Sciatic nerve (tissue), 2 donors: ENCODE measurements at places on chromosomes 2 and 18.

DNA sequence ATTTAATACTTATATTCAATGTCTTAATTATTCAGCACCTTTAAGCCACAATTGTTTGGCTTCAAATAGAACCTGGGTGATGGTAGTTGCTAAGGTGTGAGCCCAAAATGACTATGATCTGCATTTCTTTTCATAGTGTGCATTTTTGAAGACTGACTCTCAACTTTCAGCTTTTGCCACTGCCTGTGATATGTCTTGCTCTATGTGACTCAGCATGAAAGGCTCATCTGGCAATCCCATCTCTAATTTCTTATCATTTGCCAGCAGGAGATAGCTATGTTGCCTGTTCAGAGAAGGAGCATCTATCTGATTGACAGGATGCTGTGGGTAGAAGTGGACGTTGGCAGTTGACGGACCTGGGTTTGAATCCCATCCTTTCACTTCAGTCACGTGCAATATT, 34.5 kb upstream of the CCDC93 start:
- DNase-seq, result no peak

- DNase-seq, result peak; percentile 50
Observed at GRCh38 chr2:128514555-128514955, 195.9 kb upstream of the HS6ST1 start.

DNA sequence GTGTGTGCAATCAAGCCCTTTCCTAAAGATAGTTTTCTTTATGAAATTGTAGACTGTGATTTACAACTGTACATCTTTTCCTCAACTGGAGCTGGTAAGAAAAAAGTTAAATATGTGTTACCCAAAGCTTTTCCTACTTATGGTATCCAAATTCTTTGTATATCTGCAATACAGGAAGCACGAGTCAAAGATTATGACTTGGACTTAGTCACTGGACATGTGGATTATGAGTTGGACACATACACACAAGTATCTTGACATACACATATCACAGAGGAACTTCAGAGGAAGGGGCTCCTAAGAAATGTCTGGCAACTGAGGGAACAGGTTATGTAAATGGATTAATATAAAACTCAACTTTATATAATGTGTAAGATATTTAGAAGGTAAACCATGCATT, 35.2 kb downstream of the PRELID3A start:
- DNase-seq, result no peak

GRCh38 chr2:85865539-85866164, 23.1 kb downstream of the ST3GAL5 start:
- no peak for DNase-seq

- DNase-seq, result no peak
Observed at GRCh38 chr2:38578832-38579231, 23.9 kb downstream of the HNRNPLL start.

DNA sequence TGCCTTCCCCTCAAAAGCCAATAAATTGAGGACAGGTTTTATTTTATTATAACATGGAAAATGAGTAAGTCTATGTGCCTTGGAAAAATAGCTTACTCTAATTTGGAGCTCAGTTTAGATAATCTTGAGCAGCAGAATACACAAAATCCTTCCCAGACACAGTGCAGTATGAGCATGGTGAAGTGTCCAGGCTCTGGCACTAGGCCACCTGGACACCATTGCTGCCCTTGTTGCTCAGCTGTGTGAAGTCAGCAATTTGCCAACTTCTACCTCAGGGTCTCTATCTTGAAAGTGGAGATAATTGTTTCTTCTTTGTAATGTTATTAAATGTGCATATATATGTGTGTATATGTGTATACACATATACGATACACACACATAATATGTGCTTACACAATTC, 104.9 kb upstream of the CAVIN2 start:
- DNase-seq, result no peak

DNA sequence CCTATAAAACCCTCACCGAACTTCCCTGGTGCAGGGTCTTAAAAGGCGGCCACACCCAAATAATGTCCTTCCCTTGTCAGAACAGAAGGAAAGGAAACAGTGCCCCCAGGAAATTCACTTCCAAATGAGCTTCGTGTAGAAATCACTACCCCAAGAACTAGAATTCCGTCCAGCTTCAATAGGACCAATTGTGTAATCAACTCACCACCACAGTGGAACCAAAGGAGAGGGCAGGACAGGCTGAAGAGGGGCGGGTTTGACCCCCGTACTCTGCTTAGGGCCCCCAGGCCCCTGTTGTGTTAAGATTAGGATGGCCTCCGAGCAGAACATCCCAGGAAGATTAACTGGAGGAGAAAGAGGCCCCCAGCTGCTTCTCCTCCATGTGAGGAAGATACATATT, 24.1 kb downstream of the GPR35 start:
- DNase-seq, result no peak

DNA sequence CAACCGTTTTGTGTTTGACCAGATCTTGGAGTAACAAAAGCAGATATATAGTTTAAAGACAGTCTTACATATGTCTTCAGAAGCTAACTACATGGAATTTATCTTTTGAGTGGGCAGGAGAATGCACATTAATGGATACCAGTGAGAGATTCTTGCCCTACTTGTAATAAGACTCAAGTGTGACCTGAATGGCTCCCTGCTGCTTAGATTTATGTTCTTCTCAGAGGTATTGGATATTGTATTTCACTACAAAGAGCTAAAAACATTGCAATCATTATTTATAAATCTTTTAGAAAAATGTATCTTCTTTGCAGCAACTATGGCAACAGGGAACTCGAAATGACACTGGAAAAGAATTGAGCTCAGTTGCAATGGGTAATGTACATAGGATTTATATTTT, 227.7 kb downstream of the LRRTM4 start:
- DNase-seq, result no peak

- no peak for DNase-seq
Observed at GRCh38 chr2:97005353-97005752, 19.0 kb upstream of the FAM178B start.

DNA sequence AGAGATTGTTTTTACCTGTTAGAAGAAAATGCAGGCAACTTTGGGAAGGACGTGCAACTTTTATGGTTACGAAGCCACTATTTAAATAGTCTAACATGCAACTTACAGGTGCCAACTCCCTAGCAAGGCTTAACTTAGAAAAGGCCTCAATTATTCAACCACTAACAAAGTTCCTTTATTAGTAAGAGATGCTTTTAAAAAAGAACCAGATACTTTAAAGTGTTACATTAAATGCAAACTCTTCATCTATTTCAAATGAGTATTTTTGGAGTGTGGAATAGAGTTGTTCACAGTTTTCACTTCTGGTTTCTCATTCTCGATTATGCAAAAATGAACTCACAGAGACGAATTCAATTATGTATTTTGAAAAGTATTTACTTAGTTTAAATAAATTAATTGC, 51.7 kb downstream of the PELI1 start:
- no peak for DNase-seq

- DNase-seq, result no peak
Observed at GRCh38 chr18:77918730-77919129, 669.1 kb downstream of the GALR1 start.

DNA sequence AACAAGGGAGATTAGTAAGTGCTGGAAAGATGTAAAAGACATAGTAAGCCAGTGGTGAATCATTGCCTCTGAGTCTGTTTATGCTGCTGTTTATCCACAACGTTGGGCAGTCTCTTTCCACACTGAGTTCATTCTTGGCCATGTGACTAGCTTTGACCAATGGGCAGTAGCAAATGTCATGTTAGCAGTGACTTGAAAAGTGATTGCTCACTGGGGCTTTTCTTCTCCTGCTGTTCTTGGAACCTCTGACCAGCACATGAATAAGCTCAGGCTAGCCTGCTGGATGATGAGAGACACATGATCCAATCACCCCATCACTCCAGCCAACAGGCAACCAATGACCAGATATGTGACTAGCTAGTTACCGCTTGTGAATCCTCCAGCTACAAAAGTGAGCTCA, 360.4 kb downstream of the SLC4A3 start:
- no peak for DNase-seq

GRCh38 chr18:22170421-22171257, 1.2 kb downstream of the GATA6 start:
- DNase-seq, result no peak

GRCh38 chr2:17800693-17801458, 15.4 kb upstream of the MSGN1 start:
- no peak for DNase-seq

GRCh38 chr18:73750052-73750451, 397.6 kb downstream of the FBXO15 start:
- no peak for DNase-seq

GRCh38 chr2:149082735-149083134, 44.2 kb downstream of the LYPD6B start:
- DNase-seq, result no peak

- DNase-seq, result no peak
Observed at GRCh38 chr2:220143336-220143735, 515.9 kb downstream of the SLC4A3 start.

DNA sequence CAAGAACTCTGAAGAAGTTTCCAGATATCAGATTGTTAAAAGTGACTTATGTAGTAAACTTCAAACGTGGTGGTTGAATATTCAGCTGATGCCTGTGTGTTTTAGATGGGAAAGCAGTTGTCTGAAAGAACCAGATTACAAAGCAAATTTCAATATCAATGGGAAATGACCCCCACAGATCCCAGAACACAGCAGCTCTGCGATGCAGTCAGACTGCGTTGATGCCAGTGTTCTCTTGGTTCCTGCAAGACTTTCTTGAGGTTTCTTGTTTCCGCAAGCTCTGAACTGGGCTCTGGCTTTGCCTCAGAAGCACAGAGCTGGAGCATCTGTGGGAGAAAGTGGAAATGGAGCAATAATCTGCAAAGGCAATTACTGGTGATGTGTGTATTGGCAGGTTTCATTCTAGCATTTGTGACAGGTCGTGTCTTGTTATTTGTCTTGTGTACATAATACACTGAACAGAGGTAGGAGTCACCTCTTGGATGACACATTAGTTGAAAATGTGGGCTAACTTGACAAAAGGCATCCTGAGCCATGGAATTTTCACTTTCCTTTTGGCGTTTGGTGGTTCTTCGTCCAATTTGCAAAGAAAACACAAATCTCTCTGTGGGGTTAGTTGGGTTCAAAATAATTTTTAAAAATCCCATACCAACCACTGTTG, 10.8 kb upstream of the LYPD6B start:
- DNase-seq, result no peak

- DNase-seq, result no peak
Observed at GRCh38 chr2:151786483-151786882, 41.7 kb downstream of the ARL5A start.

DNA sequence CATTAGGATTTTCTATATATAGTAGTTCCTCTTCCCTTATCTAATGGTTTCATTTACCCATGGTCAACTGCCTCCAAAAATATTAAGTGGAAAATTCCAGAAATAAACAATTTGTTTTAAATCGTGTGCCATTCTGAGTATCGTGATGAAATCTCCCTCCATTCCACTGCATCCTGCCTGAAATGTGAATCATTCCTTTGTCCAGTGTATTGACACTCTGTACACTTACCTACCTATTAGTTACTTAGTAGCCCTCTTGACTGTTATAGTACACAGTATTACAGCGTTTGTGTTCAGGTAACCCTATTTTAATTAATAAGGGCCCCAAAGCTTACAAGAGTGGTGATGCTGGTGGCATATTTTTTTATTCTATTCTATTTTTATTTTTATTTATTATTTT, 26.2 kb downstream of the TAF4B start:
- no peak for DNase-seq

GRCh38 chr18:45249246-45249661, 366.0 kb upstream of the SLC14A2 start:
- no peak for DNase-seq

- no peak for DNase-seq
Observed at GRCh38 chr2:9752441-9753275, 90.6 kb upstream of the TAF1B start.

- no peak for DNase-seq
Observed at GRCh38 chr2:54613794-54614257, 109.6 kb upstream of the EML6 start.

DNA sequence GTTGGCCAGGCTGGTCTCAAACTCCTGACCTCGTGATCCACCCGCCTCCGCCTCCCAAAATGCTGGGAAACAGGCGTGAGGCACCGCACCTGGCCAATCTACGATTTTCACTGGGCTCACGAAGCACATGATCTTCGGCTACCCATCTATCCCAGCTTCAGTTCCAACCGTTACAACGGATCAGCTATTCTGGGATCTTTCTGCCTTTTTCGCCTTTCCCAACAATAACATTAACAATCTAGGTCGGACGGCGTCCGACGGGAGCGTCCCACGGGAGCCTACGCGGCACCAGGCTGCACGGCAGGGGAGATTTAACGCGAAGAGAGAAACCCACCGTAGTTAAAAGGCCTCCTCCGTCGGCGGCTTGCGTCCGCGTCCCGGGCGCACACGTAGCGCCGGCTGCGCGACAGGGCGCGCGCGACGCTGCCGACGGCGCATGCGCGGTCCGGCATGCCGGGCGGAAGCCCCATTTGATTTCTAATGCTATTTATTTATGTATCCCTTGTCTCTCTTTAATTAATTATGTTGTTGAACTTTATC, at the start of gene MSL3B:
Gene MSL3B (minus strand): TSS at position 394 of the 540 bp plus-strand sequence.
- no peak for DNase-seq

DNA sequence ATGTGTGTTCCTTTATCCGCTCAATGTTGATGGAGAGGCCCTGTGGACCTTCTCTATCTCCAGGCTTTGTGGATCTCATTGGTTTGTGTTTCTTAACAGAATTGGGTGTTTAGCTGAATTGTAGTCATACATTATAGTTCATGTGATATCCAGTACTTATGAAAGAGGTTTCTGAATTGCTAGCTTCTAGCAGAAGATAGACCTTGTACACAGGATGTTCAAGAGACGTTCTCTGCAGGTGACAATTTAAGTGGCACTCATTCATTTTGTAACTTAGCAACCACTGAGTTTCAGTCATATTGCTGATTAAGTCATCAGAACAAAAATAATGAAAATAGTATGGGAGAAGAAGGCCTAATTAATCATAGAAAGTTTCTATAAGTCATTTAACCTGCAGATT, 279.2 kb downstream of the ALPK2 start:
- no peak for DNase-seq

DNA sequence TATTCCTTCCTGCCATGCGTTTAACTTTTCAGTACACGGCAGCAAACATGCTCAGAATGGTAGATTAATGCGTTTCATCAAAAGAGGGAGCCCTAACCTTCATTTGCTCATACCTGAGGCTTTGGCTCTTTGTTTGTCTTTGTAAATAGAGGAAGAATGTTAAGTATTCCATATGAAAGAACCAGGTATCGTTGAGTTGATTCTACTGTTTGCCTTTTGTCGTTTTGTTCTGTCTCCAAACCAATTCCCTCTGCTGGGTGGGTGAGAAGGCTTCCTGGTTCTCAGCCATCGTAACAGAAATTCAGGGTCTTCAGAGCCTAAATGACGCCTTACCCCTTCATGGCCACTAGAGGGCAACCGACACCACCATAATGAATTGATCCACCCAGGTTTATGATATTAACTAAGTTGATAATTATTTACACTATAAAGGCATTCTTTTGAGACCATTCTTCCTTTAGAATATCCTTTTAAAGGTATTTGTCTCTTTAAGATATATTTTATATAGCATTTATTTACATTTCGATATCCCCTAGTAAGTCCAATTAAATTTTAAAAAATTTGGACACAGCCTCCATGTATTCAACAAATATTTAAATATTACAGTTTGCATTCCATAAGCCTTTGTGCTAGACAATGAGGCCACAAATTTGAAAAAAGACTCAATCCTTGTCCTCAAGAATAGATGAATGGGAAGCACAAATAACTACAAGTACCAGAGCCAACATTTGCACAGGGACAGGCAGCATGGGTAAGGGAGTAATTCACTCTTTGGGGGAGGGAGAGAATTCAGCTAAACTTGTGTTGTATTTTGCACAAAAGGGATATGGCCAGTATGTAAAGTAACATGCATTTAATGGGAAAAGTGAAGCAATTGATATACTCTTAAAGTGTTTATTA, 48.1 kb downstream of the TIMM21 start:
- DNase-seq, result no peak
